NCI-H1092 (cell line): ENCODE measurements at places on chromosomes 5 and 9.

DNA sequence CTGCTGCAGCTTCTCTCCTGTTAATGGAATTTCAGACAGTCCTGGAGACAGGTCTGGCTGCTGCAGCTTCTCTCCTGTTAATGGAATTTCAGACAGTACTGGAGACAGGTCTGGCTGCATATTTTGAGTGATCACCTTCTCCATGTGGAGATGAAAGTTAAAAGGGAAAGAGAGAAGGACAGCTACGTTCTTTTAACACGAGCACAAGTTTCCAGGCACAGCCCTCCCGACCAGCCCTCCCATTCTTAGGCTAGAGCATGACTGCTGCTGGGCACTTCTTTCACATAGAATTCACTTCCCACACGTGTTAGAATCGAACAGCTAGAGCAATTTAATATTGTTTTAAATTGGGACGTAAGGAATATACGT is 133.3 kb upstream of the DMRT1 start:
- no peak for DNase-seq

DNA sequence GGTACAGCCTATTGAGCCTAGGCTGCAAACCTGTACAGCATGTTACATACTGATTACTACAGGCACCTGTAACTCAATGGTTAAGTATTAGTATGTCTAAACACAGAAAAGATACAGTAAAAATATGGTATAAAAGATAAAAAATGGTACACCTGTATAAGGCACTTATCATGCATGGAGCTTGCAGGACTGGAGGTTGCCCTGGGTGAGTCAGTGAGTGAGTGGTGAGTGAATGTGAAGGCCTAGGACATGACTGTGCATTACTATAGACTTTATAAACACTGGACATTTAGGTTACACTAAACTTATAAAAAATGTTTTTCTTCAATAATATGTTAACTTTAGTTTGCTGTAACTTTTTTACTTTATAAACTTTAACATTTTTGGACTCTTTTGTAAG is 171.3 kb downstream of the SLC28A3 start:
- DNase-seq, result no peak

- no peak for DNase-seq
These were observed 301.6 kb downstream of the NR2F1-AS1 start for GRCh38 chr5:93279296-93279963.

DNA sequence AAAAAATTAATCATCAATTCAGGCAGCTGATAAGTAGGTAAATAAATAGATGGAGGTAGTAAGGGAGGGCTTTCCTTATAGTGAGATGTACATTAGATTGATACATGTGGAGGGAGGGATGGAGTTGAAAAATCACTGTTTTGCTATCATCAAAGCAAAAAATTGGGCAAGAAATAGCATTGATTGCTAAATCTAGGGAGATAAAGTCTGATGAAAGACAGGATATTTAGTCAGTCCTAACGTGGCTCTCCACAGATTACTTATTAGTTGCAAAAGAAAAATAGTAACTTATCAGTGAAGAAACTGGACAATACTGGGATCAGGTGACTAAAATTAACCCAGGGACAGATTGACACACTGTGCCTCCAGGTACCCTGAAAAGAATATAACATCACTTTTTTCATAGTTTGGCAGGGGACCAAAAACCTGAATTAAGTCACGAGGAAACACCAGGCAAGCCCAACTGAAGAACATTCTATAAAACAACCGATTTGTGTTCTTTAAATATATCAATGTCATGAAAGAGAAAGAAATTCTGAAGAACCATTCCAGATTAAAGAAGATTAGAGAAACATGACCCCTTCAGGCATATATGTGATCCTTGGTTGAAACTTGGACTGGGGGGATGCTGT is 27.1 kb upstream of the GOLPH3 start:
- no peak for DNase-seq

DNA sequence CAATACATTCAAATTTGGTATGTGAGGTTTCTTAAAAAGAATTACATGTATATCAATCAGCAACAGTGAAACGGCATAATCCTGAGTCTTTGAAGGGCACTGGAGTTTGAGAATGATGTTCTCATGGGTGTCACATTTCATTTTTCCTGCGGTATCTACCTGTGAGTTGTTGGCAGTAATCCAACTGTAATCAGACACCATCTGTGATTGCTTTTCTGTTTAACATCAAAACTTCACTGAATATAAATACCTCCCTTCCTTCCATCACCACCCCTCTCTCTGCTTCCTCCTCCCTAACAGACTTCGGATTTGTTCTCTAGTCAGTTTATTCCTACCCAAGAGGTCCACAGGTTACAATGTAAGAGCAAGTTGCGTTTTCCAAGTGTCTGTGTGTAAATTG is 275.2 kb upstream of the PCSK5 start:
- peak; percentile 37 for DNase-seq

GRCh38 chr9:72257814-72258213 is 107.2 kb downstream of the ZFAND5 start:
- no peak for DNase-seq

DNA sequence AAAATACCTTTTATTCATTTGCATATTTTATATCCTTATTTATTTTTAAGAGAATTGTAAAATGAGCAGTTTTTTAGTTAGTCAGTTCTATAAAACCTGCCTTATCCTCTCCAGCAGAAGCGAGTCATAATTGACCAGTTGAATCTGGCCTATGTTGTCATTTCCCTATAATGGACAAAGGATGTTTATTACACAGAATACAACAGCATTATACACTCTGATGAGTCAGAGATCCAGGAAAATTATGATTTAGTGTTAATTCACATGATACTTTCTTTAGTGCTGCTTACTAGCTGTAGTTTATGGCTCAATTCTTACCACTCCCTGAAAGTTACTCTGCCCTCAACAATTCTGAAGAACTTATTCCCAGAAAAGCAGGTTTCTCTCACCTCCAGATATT is 26.8 kb upstream of the LURAP1L start:
- DNase-seq, result no peak

GRCh38 chr5:75622564-75622963 is 11.3 kb downstream of the ANKDD1B start:
- no peak for DNase-seq

GRCh38 chr5:115033861-115034260 is 135.8 kb downstream of the TRIM36 start:
- DNase-seq, result peak; percentile 4

- DNase-seq, result no peak
These were observed 178.3 kb upstream of the IRX2 start for GRCh38 chr5:2929779-2930178.

DNA sequence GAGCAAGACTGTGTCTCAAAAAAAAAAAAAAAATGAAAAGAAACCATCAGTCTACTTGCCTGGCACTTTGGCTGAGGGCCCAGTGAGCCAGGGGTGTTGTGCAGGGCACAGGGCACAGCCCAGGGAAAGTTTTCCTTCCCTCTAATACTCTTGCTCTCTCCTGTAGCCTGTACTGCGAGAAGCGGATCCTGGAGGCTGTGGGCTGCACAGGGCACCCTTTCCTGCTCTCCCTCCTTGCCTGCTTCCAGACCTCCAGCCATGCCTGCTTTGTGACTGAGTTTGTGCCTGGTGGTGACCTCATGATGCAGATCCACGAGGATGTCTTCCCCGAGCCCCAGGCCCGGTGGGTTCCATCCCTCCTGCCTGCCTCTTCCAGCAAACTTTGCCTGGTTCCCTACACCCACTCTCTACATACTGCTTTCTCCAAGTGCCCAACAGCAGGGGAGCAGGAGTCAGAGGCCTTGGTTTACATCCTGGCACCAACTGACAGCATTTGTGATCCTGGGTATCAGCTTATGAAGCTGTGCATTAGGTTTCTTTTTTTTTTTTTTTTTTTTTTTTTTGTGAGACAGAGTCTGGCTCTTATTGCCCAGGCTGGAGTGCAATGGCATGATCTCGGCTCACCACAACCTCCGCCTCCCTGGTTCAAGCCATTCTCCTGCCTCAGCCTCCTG is 7.2 kb downstream of the ZDHHC12 start:
- no peak for DNase-seq

GRCh38 chr9:7342229-7342628 is 457.3 kb downstream of the DMAC1 start:
- DNase-seq, result no peak

DNA sequence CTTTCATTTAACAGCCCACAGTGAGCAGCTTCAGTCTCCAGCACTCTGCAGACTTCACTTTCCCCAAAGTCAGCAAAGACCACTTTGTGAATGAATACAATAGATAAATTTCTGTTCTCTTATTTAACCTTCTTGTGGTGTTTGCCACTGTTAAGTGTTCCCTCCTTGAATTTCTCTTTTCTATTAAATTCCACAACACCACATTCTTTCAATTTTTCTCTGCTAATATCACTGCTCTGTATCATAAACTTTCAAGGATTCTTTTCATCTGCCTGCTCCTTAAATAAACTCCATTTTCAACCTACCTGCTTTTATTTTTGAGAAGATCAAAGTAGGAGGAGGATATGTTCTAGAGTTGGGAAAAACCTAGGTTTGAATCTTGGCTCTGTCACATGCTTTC is 739.5 kb upstream of the GRAMD2B start:
- DNase-seq, result no peak

DNA sequence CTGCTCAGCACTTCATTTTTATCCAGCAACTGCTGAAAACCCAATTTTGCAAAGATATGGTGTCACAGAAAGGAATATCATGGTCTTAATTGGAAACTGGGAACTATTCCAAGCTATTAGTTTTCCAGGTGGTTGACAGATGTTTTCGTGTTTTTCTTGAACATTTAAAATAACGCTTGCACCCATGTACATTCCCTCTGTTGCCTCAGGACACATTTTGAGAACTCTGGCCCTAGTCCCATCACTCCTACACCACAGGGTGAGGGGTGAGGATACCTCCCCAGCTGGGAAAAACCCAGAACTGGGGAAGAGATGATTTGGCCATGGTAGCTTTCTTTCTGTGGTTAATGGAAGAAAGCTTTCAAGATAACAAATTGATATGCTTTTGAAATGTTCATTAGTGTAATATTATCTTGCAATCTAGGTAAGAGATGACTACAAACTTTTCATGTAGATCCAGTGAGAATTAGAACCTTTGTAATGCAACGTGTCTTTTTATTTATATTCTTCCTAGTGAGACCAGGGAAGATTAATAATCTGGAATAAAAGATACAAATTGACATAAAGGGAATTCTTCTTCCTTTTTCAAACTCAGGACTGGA is 627.0 kb downstream of the RAB3C start:
- no peak for DNase-seq

DNA sequence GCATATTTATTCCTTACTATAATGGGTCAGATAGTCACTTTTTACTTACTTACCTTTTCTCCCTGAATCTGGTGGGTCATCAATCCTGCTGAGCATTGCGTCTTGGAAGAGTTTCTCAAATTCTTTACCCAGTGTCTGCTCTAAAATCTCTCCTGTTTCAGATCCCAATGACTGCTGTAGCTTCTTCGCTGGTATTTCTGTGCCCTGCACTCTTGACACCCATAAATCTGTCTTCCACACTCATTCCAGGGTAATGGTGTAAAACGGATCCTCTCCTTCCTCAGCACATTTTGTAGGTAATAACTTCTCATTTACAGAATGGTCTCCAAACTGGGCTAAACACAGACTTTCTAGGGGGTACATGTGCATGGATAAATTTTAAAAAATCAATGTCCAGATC is 407.4 kb downstream of the DMAC1 start:
- DNase-seq, result no peak

GRCh38 chr5:170523142-170523551 is 19.3 kb downstream of the KCNIP1 start:
- DNase-seq, result peak; percentile 65

- DNase-seq, result no peak
These were observed 186.5 kb upstream of the WWC1 start for GRCh38 chr5:168104811-168105481.

DNA sequence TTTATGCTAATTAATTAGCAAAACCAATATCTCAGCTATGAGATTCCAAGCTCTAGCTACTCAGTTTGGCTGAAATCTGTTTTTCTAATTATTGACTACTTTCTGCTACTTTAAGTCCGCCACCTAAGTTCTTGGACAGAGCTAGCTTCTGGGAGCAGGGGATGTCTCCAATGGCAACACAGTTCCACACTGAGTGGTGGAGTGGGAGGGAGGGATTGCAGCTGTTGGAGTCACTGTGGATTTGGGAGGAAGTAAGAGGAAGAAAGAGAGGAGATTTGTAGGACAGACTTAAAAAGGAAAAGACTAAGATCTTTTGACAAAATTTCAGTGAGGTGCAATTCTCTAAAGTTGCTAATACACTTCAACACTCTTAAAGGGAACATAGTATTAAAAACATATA is 450.8 kb downstream of the NFIB start:
- no peak for DNase-seq

- DNase-seq, result no peak
These were observed 1448.9 kb upstream of the CDH6 start for GRCh38 chr5:29744618-29745017.

- no peak for DNase-seq
These were observed 77.4 kb downstream of the SLIT3 start for GRCh38 chr5:169223595-169223953.

- no peak for DNase-seq
These were observed 60.8 kb downstream of the HINT1 start for GRCh38 chr5:131104169-131104808.

DNA sequence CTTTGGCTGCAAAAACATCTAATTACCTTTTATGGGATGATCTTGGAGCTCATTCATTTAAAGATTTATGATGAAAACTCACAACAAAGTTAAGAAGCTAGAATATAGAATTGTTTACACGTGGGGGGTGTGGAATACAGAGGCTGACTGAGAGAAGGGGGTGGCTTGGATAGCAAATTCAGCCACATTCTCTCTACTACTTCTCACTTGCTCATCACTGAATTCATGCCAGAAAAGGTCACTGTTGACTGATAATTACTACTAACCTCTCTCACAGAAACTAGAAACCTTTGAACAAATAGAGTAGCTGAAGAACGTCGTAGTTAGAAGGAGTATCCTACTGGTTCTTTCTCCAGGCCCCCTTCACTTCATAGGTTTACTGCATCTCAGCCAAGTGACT is 808.2 kb downstream of the BRINP1 start:
- no peak for DNase-seq

- DNase-seq, result no peak
These were observed 45.3 kb upstream of the ISOC1 start for GRCh38 chr5:129049126-129049799.

DNA sequence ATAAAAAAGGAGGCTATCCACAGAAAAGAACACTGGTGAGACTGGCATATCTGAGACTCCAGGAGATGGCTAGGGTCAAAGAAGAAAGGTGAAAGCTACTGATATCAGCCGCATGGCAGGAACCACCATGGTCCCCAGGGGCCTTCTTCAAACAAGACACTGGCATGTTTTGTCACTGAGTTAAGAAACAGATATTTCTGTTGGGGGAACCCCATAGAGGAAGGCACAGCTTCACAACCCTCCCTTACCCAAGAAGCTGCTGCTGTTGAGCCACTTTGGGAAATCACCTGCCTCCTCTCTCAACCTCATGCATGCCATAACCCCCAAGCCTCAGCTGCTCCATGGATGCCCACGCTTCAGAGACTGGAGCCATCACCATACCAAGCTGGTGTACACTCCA is 13.3 kb upstream of the BTNL3 start:
- DNase-seq, result no peak
